ENCODE measurements at places on chromosomes 11 and 22. TPM values are rescaled to one million over a fixed set of nuclear protein-coding genes. Genes with fewer than 3 reads are reported as not detected.

DNA sequence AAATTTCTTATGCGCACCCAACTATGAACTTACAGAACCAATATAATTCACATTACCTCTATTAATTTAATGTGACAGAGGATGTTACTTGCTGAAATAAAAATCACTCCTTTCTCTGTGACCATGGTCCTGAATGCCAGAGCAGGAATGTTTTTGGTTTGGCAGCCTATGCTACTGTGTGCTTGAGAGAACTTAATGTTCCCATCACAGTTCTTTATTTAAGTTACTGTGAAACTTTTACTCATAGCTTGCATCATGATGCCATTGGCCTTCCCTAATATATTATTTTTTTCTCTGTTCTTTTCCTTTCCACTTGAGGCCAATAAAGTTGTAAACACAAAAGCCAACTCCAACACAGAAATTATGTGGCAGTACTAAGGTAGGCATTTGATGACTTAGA is 142.2 kb downstream of the FAM76B start:
- H3K27ac ChIP-seq, result no peak overlapping the region
- H3K4me3 ChIP-seq, result no peak overlapping the region
- no peak for DNase-seq
- peaks cover 3% of the 10 kb centered on the region for H3K4me1 ChIP-seq
- H3K27me3 ChIP-seq, result peaks cover 2% of the 10 kb centered on the region

- no peak for DNase-seq
- H3K27me3 ChIP-seq, result no peaks in the 10 kb centered on the region
- H3K4me1 ChIP-seq, result peaks cover 6% of the 10 kb centered on the region
- no peak overlapping the region for H3K4me3 ChIP-seq
Measured at GRCh38 chr11:47467357-47467756, 18.4 kb upstream of the RAPSN start.

DNA sequence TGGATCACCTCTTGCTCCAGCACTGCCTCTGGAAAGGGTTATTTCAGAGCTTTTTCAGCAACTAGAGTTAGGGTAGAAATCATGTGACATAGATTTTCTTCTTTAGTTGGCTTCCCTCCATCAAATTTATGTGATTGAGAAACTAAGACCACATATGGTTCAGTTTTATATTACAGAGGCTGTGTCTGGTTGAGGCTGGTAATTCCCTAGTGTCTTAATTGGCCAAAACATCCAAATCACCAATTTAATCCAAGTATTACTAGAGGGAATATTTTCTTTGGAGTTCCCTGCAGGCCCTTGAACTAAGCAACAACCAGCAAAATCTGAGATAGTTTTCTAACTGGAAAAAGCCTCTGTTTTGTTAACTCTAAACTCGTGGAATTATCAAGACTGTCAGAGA is 136.3 kb downstream of the ARHGAP42 start:
- no peak overlapping the region for H3K4me3 ChIP-seq
- H3K27me3 ChIP-seq, result no peaks in the 10 kb centered on the region
- H3K27ac ChIP-seq, result no peak overlapping the region
- no peaks in the 10 kb centered on the region for H3K36me3 ChIP-seq
- no peak for DNase-seq
- no peaks in the 10 kb centered on the region for H3K4me1 ChIP-seq

- no peaks in the 10 kb centered on the region for H3K36me3 ChIP-seq
- no peaks in the 10 kb centered on the region for H3K4me1 ChIP-seq
- no peaks in the 10 kb centered on the region for H3K27me3 ChIP-seq
Measured at GRCh38 chr11:3073029-3073435, 15.8 kb upstream of the CARS1 start.

DNA sequence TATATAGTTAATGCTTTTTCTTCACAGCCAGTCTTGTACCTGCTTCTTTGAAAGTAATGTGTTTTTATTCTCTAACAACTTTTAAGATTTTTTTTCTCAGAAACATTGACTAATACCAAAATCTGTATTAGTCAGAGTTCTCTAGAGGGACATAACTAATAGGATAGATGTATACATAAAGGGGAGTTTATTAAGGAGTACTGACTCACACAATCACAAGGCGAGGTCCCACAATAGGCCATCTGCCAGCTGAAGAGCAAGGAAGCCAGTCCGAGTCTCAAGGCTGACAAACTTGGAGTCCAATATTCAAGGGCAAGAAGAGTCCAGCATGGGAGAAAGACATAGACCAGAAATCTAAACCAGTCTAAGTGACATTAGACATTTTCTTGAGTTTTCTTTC is 140.0 kb downstream of the RAB38 start:
- DNase-seq, result no peak
- no peaks in the 10 kb centered on the region for H3K4me1 ChIP-seq
- no peaks in the 10 kb centered on the region for H3K36me3 ChIP-seq
- H3K27ac ChIP-seq, result no peak overlapping the region

GRCh38 chr22:21693333-21693998 is 27.7 kb downstream of the PPIL2 start:
- no peak overlapping the region for H3K27ac ChIP-seq
- H3K27me3 ChIP-seq, result no peaks in the 10 kb centered on the region
- no peak overlapping the region for H3K4me3 ChIP-seq
- DNase-seq, result no peak

GRCh38 chr11:27839226-27839913 is 139.1 kb upstream of the BDNF start:
- peaks cover 4% of the 10 kb centered on the region for H3K27me3 ChIP-seq
- H3K4me1 ChIP-seq, result no peaks in the 10 kb centered on the region
- H3K27ac ChIP-seq, result no peak overlapping the region
- no peaks in the 10 kb centered on the region for H3K36me3 ChIP-seq
- DNase-seq, result no peak
- H3K4me3 ChIP-seq, result no peak overlapping the region

DNA sequence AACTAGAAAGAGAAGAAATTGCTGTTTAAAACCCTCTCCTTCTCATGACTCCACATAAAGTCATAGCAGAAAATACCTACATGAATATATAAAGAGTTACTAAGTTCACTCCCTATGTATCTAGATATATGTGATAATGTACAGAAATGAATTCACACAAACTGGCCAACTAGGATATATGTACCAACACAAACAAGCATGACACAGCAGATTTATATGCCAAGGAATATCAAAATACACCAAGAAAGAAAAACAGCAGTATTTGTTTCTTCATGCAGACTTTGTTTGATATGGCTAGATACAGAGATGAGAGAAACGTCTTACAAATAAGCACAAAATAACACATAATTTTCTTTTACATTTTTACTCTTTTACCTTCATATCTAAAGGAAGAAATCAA is 1.8 kb downstream of the OR51G1 start:
- H3K27ac ChIP-seq, result no peak overlapping the region
- H3K27me3 ChIP-seq, result peaks cover 4% of the 10 kb centered on the region
- H3K4me3 ChIP-seq, result no peak overlapping the region
- no peaks in the 10 kb centered on the region for H3K36me3 ChIP-seq

GRCh38 chr22:25023879-25024278 is 71.4 kb downstream of the KIAA1671 start:
- no peak overlapping the region for H3K4me3 ChIP-seq
- peaks cover 4% of the 10 kb centered on the region for H3K27me3 ChIP-seq
- H3K36me3 ChIP-seq, result no peaks in the 10 kb centered on the region
- H3K4me1 ChIP-seq, result peaks cover 6% of the 10 kb centered on the region

- peak; percentile 43 for DNase-seq
- H3K27me3 ChIP-seq, result peaks cover 8% of the 10 kb centered on the region
- H3K36me3 ChIP-seq, result peaks cover 33% of the 10 kb centered on the region
- peak overlapping the region; percentile 83 for H3K27ac ChIP-seq
- peak overlapping the region; percentile 83 for H3K4me3 ChIP-seq
Measured at GRCh38 chr11:70270877-70271648, 573 bp downstream of the PPFIA1 start.

DNA sequence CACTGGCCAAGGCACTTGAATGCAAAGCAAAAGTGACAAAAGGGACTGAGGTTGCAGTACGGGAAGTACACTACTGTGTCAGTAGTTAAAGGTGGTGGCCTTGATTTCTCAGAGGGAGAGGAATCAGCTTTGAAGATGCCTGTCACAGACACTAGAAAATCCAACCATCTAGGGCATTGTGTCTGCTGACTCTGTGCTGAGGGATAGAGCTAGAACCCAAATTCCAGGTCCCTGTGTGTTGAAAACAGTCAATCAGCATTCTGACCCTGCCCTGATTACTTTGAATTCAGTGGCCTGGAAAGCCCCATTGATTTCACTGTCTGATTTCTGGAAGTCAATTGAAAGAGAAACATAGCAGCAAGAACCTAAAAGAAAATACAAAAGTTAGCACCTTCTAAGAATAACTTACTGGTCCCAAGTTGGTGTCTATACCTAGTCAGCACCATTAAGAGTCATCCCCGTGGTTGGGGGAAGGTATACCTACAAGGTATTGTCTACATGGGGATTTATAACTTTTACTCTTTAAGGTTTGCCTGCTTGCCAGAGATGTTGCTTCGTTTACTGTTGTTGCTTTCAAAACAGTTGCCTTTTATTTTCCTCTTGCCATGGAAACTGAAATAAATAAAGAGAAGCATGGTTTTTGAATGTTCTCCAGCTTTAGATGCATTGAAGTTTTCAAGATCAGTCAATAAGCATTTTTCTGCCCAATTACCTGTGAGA is 97.3 kb downstream of the PDHX start:
- H3K4me3 ChIP-seq, result peak overlapping the region; percentile 13
- no peaks in the 10 kb centered on the region for H3K36me3 ChIP-seq
- H3K27ac ChIP-seq, result peak overlapping the region; percentile 76
- peaks cover 2% of the 10 kb centered on the region for H3K27me3 ChIP-seq

- no peaks in the 10 kb centered on the region for H3K36me3 ChIP-seq
- H3K27me3 ChIP-seq, result peaks cover 17% of the 10 kb centered on the region
- H3K27ac ChIP-seq, result no peak overlapping the region
- no peak for DNase-seq
- no peak overlapping the region for H3K4me3 ChIP-seq
Measured at GRCh38 chr11:19432370-19433061, 191.8 kb upstream of the E2F8 start.

DNA sequence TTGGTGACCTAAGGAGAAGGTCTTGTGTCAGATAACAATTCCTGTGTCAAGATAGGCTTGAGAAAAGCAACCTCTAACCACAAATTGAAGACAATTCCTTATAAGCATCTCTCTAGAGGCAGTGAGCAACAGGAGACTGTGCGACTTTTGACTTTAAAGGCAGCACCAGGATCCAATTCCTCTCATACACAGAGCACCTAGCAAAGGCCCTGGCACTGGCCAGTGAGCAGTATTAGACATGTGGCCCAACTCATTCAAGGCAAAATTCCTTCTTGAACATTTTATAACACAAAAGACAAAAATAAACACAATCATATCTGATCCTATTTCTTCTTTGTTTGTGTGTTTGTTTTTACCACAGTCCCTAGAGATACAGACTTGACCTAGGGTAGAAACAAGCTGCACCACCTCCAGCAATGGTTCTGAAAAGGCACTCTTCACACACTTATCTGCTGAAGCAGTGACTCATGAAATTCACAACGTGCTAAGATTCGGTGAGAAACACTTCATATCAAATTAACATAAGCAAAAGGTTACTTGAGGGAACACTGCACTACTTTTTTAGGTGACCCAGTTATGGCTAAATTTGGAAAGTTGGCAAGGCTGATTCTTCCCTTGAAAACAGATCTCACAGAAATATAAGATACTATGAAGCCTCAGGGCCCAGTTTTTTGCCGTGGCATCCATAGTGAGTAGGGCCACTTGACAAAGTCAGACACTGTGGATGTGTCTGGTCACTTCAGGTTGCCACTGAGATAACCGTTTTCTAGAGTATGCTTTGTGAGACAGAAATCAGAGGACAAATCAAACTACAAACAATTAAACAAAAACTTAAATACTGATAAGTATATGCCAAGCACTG is 1018.9 kb downstream of the DLG2 start:
- no peaks in the 10 kb centered on the region for H3K4me1 ChIP-seq
- no peak overlapping the region for H3K27ac ChIP-seq
- no peak for DNase-seq
- H3K4me3 ChIP-seq, result no peak overlapping the region
- no peaks in the 10 kb centered on the region for H3K36me3 ChIP-seq

- H3K27me3 ChIP-seq, result no peaks in the 10 kb centered on the region
- DNase-seq, result no peak
- H3K4me1 ChIP-seq, result peaks cover 3% of the 10 kb centered on the region
- H3K4me3 ChIP-seq, result no peak overlapping the region
Measured at GRCh38 chr11:69344570-69345145, 50.7 kb downstream of the MYEOV start.

- no peaks in the 10 kb centered on the region for H3K27me3 ChIP-seq
- H3K4me3 ChIP-seq, result no peak overlapping the region
- no peaks in the 10 kb centered on the region for H3K4me1 ChIP-seq
- DNase-seq, result no peak
- H3K27ac ChIP-seq, result no peak overlapping the region
- no peaks in the 10 kb centered on the region for H3K36me3 ChIP-seq
Measured at GRCh38 chr11:70894566-70895365, 357.6 kb downstream of the SHANK2 start.

GRCh38 chr11:13386567-13386966 is 76.5 kb downstream of the BTBD10 start:
- no peak for DNase-seq
- peaks cover 5% of the 10 kb centered on the region for H3K4me1 ChIP-seq
- no peak overlapping the region for H3K4me3 ChIP-seq
- no peak overlapping the region for H3K27ac ChIP-seq

- no peak for DNase-seq
- H3K27ac ChIP-seq, result no peak overlapping the region
- no peaks in the 10 kb centered on the region for H3K36me3 ChIP-seq
- H3K4me1 ChIP-seq, result no peaks in the 10 kb centered on the region
- H3K4me3 ChIP-seq, result no peak overlapping the region
- H3K27me3 ChIP-seq, result peaks cover 12% of the 10 kb centered on the region
Measured at GRCh38 chr22:38086942-38087341, 3.0 kb upstream of the SLC16A8 start.

GRCh38 chr22:23113067-23113846 is 28.5 kb downstream of the RSPH14 start:
- no peak overlapping the region for H3K27ac ChIP-seq
- H3K4me1 ChIP-seq, result no peaks in the 10 kb centered on the region
- no peak for DNase-seq
- H3K36me3 ChIP-seq, result no peaks in the 10 kb centered on the region

- H3K27me3 ChIP-seq, result no peaks in the 10 kb centered on the region
- DNase-seq, result no peak
- H3K27ac ChIP-seq, result no peak overlapping the region
- no peaks in the 10 kb centered on the region for H3K36me3 ChIP-seq
- H3K4me1 ChIP-seq, result no peaks in the 10 kb centered on the region
Measured at GRCh38 chr22:35930933-35931332, 97.7 kb downstream of the RBFOX2 start.

GRCh38 chr11:129278586-129279319 is 86.6 kb upstream of the ARHGAP32 start:
- H3K4me3 ChIP-seq, result peak overlapping the region; percentile 79
- H3K36me3 ChIP-seq, result no peaks in the 10 kb centered on the region
- peak overlapping the region; percentile 33 for H3K27ac ChIP-seq
- peak; percentile 28 for DNase-seq

GRCh38 chr11:101867951-101868350 is 46.9 kb upstream of the CEP126 start:
- no peaks in the 10 kb centered on the region for H3K36me3 ChIP-seq
- H3K4me3 ChIP-seq, result no peak overlapping the region
- H3K27me3 ChIP-seq, result peaks cover 6% of the 10 kb centered on the region
- no peak overlapping the region for H3K27ac ChIP-seq

TIGD3 gene
- 1.4 TPM for total RNA-seq

UBQLN3 gene
- total RNA-seq, result not detected

MAP6 gene
- total RNA-seq, result not detected

FREY1 gene
- 0.72 TPM for total RNA-seq

CDON gene
- total RNA-seq, result 3.2 TPM

MLC1 gene
- 1.5 TPM for total RNA-seq

POGLUT3 gene
- 14.2 TPM for total RNA-seq

PARVG gene
- total RNA-seq, result 76.5 TPM

LGR4 gene
- total RNA-seq, result 0.09 TPM

LRFN4 gene
- 36.0 TPM for total RNA-seq

CHRNA10 gene
- total RNA-seq, result 1.0 TPM

DDI1 gene
- not detected for total RNA-seq

VSIG10L2 gene
- total RNA-seq, result not detected

STARD10 gene
- 8.1 TPM for total RNA-seq

HORMAD2 gene
- not detected for total RNA-seq

GNG3 gene
- total RNA-seq, result not detected
